ENCODE measurements at places on chromosomes 1 and 21. TPM values are rescaled to one million over a fixed set of nuclear protein-coding genes. Genes with fewer than 3 reads are reported as not detected.

- DNase-seq, result no peak
Measured at GRCh38 chr1:182484067-182484466, 34.1 kb downstream of the RGSL1 start.

DNA sequence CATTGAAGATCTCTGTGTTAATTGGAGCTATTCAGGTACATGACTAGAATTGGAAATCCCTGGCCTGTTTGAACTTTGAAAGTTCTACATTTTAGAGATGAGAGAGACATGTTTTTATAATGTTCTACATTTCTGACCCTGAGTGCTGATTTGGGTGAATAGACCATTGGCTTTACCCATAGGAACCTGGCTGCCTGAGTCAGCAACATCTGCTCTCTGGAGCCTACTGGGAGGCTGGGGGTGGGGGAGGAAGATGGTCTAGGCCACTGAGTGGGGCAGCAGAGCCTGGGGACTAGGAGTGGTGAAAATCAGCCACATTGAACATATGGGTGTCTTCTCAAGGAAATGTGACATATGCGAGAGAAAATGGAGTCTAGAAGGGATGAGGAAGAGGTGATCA, 1.4 kb upstream of the VANGL1 start:
- no peak for DNase-seq

AKR7A3 gene
- not detected for polyA plus RNA-seq

DNA sequence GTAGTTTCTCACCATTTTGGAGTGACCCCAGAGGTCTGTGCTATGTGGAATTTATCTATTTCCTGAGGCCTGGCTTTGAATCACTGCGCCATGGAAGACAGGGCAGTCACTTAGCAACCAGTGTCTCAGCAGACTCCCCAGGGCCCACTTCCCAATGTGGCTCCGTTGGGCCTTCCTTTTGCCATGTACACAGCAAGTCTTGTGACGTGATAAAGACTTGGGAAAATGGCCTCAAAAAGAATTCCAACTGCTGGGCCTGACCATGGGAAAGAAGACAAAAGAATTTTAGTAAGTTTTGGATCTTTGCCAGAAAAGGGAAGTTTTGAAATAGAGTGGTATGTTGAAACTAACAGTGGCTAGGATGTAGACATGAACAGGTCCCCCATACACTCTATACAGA, 36.2 kb downstream of the TLR5 start:
- no peak for DNase-seq

SPRR2G gene
- polyA plus RNA-seq, result not detected

- no peak for DNase-seq
Measured at GRCh38 chr1:170668209-170669106, 4.5 kb downstream of the PRRX1 start.

BEND5 gene
- polyA plus RNA-seq, result 0.85 TPM

GRCh38 chr21:25790122-25790877, 55.5 kb downstream of the GABPA start:
- no peak for DNase-seq

GRCh38 chr1:54919367-54920359, 32.7 kb upstream of the DHCR24 start:
- DNase-seq, result no peak

UTS2 gene
- not detected for polyA plus RNA-seq

GJB5 gene
- polyA plus RNA-seq, result not detected

DNA sequence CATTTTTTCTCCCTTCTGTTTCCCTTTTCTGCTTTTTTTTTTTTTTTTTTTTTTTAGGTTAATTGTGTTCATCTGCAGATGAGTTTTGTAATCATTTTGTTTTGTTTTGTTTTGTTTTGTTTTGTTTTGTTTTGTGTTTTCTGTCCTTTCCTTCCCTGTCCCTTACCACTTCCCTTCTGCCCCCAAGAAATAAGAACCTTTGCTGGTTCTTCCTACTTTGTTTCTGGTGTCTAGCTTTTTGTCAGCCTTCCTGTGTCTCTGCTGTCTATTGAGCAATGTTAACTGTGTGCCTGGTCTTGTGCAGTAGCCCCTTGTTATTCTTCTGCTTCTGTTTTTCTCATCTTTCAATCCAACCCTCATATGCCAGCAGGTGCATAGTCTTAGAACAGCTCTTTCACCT, 46.0 kb downstream of the MPZL1 start:
- DNase-seq, result no peak

DNA sequence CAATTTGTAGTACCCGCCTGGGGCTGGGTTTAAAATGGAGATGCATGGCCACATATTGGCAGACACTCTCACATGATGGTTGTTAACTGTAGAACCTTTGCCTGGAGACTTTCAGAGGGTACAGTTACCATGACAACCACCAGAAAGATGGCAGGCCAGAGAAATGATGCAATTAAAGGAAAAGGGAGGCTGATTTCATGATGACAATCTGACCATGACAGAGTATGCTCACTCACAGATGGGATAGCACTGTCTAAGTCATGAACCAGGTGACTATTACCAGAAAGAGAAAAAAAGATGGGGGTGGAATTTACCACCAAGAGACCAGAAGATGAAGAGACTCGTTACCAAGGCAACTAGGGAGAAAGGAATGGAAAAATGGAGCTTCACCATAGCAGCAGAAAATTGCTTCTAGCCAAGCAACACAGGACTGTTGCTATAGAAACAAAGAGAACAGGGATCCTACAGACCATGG, 3.5 kb upstream of the TRIT1 start:
- no peak for DNase-seq

DNA sequence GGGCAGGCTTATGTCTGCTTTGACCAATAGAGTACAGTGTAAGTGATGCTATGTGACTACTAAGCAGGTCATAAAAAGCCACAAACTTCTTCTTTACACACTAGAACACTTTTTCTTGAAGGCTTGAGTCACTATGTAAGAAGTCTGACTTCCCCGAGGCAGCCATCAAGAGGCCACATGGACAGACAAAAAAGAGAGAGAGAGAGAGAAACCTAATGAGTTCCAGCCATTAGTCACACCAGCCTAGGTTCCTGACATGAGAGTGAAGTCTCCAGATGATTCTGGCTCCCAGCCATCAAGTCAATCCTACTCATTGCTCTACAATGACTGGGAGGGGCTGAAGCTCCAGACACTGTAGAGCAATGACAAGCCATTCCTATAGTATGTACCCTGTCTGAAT, 101.4 kb downstream of the LHX9 start:
- DNase-seq, result no peak

DNA sequence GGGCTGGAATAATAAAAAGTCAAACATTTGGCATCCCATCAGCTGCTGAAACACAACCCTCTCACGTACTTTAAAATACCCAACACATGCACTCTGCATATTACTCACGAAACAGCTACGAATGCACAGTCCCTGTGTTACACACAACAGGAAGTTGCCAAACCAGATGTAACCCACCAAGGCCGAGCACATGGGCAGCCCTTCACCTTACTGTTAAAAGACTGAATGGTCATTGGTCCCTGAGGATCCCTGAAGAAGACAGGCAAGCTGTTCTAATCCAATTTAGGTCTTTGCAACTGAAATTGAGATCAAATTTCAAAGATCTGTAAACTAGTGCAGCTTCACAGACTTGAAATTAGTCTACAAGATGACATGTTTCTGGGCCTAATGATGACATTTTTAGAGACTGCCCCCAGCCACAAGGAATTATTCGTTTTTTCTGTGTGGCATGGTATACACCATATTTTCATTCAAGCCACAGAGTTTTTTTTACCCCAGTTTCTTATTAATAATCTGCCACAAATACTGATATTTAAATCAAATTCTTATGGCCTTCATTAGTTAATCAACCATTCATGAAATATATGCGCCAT, 25.6 kb upstream of the IER5 start:
- no peak for DNase-seq

DNA sequence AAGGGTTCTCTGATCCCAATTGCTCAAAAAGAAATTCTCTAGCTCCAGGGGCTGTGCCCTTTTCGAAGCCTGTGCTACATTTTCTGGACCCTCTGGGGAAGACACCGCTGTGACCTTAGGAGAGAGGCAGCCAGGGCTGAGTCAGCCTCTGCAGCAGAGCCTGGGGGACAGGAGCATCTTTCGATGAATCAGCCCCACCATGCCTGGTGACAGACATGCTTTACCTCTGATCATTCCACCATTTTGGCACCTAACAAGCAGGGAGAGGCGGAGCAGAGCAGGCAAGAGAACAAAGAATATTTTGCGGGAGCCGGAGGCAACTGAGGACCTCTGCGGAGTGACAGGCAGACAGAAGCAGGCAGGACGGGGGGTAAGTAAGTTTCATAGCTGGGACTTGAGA, 84.9 kb downstream of the VWA5B1 start:
- no peak for DNase-seq

SAMD11 gene
- 0.54 TPM for polyA plus RNA-seq

GRCh38 chr1:218665221-218665620, 320.1 kb downstream of the TGFB2 start:
- peak; percentile 71 for DNase-seq

DNA sequence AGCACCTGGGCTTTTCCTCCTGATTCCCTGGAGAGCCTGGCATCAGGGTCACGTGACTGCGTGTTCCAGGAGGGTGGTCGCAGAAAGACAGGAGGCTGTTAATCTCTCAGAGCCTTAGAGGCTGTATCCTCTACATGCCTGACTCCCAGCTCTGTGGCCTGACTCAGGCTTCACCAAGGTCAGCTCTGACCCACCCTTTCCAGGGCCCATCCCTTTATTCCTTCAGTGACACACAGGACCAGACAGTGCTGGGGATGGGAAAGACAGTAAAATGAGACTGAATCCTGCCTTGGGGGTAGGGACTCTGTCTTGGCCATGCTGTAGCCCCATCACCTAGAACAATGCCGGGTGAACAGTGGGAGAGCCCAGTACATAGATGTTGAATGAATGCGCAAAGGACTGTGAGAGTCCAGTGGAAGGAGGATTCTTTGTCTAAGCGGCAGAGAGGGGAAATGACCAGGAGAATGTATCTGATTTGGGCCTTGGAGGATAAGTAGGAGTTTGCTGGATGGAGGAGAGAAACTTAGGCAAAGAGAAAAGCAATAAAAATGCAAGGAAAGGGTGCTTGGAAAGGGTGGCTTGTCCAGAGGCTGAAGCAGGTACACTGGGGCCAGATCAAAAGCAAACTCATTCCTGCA, 33.0 kb downstream of the EPHX1 start:
- DNase-seq, result no peak

DNA sequence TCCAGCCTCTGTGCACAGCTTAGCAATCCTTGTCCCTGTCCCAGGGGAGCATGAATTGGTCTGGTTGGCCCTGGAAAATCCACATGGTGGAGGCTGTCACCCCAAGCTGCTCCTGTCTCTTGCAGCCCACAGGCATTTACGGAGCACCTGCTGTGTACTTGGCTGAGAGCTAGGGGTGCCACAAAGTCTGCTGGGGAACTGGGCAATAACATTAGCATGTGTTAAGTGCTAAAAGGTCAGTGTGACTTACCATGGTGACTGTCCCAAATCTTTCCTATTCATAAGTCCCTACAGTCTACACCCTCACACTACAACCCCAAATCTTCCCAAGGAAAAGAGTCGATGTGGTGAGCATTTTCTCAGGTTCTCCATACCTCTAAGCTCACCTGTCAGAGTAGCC, 53.6 kb upstream of the ARTN start:
- DNase-seq, result no peak

DNA sequence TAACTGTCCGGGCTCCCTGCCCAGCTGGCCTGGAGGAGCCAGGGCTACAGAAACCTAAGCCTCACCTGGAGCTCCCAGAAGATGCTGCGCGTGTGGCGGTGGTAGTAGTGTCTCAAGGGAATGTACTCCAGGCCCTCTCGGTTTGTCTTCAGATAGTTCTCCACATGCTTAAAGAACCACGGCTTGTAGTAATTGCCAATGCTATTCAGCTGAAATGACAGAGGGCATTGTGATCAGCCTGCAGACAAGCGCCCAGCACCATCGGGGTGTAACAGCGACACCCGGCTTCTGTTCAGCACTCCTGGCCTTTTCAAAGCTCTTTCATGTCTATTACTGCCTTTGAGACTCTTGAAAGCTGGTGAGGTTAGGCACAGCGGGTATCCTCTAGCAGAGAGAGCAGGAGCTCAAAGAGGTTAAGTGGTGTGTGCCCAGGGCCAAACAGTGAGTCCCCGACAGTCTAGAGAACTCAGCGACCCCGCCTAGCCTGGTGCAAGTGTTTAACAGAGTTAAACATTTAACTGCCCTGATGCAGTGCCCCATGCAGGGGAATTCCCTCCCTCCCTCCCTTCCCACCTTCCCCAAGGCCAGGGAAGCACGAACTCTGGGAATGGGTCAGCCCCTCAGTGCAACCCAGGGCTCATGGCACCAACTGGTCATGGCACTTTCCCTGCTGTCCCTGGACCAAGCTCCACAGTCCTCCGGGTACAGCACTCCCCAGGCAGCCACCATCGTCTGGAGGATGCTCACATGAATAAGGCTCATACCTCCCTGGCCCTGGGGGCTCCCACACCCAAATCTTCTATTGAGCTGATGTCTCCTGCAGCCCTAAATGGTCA, 21.5 kb downstream of the DHCR24 start:
- no peak for DNase-seq

DNA sequence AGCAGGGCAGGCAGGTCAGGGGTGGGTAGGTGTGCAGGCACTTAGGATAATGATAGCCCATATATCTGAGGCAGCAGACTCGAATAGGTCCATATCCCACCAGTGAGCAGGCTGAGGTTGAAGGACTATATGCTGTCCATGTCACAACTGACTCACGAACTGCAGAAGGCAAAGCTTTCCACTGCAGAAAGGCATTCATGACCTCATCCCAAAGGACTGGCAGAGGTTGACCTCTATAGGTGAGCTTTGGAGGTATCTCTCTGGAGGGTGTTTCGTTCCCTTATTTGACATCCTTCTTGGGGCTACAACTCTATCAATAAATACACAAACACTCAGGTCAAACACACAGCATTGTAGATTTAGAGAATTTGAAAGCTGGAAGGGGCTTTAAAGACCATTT, 42.8 kb upstream of the MARK1 start:
- no peak for DNase-seq

DNA sequence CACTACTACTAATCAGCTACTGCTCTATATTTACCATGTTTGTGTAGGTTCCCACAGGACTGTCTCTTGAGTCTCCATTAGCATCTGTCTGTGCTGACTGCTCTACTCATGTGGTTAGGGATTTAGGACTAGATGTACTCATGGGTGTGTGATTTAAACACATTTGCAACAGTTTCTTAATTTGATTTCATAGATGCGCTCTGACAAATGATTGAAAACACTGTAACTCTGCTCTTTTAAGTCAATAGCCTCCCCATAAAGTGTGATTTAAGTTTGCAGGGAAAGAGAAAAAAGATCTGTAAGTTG, 809.3 kb downstream of the NCAM2 start:
- no peak for DNase-seq

- DNase-seq, result no peak
Measured at GRCh38 chr1:247322849-247323586, 8.6 kb downstream of the ZNF496 start.

DNA sequence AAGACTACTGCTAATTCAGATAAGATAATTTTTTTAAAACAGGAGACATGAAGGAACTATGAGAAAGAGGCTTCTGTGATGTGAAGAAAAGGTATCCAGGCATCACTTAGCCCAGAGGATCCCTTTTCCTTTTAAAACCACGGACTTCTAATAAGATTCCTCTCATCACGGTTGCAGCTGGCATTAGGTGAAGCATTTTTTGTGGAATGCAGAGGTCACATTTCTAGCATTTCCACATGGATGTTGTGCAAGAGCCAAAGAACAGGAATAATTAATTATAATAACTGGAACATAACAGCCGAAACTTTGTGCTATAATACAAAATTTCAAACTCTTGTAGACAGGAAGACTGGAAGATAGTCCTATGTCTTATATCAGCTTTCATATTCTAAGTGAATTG, 27.6 kb downstream of the CYP2J2 start:
- DNase-seq, result no peak
